Stimulated activated CD4-positive, alpha-beta T cell treated with anti-CD3 and anti-CD28 coated beads, Interleukin-12 subunit alpha, Interleukin-12 subunit beta, amount 100 ng/mL, for 48 hours (primary cell): ENCODE measurements at places on chromosomes 1 and 21.
A peak's percentile ranks its signal among the peaks of the same experiment; 100 is the strongest.

DNA sequence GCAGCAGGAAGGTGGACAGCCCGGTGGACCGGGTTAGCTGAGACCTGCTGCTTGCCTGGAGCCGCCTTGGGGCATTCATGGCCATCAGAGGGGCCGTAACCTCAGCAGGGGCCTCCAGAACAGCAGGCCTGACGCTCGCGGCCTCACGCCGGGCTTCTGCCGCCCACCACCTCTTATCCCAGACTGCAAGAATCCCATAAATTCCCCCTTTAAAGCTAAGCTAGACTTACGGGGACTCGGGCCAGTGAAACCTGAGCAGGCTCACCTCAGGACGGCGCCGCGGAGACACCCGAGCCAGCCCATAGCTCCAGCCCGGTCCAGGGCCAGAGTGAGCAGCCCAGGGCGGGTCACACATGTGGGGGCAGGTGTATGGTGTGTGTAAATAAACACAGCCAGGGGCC lies 132.3 kb downstream of the GLIS1 start:
- DNase-seq: no peak

DNA sequence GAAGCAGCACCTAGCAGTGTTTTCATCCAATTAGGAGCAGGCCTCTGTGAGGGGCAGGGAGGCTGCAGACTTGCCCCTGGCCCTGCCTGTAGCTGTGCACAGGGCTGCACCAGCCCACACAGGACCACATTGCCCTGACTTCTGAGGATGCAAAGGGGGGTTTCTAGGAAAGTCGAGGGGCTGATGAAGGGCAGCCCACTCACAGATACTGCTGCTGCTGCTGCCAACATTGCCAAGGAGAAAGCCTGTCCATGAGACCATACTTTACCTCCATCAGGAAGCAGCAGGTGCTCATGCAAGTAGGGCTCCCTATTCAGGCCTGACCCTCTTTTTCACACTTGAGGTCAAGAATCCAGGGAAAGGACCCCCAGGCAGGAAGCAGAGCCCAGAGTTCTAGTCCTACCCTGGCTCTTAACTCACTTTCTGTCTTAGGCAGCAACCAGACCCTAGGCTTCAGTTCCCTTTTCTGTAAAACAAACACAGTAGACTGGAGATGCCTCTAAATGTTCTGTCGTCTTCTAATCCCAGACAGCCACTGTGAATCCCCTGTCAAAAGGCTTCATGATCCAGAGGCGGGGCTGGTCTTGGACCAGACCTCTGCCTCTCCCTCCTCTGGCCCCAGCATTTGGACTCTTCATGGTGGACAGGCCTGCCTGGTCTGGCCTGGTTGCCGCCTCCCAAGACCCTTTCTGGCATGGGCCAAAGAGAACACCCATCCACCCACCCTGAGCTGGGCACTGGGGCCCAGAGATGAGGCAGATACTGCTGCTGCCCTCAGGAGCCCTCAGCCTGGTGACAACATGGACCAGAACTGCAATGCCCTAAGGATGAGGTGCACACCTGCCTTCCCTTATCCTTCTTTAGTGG lies 120.2 kb downstream of the GLIS1 start:
- no peak for DNase-seq

DNA sequence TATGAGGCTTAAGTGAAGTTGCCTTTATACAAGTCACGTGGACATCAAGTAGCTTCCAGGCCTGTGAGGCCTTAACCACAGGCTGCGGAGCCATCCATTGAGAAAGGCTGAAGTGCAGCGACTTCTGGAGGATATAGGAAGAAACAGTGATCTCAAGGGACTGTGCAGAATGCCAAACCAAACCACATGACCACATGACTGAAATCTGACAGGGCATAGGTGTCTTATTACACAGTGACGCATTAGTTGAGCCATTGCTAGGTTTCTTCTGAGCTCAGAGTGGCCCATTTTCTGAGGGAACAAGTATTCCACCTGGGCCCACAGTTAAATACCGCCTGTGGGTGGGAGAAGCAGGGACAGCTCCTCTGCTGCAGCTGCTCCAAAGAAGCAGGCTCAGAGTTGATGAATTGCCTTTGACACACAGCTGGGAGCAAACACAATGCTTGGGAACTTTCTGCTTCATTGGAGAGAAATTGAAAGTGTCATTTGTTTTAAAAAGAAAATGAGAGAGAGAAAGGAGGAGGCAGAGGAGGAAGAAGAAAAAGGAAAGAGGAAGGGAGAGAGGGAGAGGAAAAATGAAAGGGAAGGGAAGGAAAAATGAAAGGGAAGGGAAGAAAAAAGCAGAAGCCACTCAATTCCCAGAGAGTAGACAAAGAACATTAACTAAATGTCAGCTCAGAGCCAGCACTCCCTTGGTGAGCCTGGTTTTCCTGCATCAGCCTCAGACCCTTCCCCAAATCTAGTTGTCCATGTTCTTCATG lies 94.4 kb downstream of the COLGALT2 start:
- DNase-seq: no peak

- no peak for DNase-seq
These were observed 17.5 kb downstream of the SLC26A9 start for GRCh38 chr1:205925736-205926135.

DNA sequence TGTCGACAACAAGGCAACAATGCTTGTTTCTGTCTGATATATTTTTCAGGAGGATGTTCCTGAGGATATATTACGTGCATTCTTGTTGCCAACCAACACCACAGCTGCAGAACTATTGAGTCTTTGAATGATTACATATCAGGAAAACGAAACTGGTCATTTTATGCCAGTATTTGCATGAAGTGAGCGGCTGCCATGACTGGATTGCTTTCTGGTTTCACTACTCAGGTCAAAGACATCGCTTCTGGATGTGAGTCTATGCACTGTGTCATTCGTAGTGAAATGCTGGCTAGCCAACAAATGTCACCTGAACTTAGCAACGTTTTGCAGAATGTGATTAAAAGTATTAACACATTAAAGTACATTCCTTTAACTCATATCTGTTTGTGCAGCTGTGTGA lies 35.8 kb upstream of the OLFM3 start:
- no peak for DNase-seq

DNA sequence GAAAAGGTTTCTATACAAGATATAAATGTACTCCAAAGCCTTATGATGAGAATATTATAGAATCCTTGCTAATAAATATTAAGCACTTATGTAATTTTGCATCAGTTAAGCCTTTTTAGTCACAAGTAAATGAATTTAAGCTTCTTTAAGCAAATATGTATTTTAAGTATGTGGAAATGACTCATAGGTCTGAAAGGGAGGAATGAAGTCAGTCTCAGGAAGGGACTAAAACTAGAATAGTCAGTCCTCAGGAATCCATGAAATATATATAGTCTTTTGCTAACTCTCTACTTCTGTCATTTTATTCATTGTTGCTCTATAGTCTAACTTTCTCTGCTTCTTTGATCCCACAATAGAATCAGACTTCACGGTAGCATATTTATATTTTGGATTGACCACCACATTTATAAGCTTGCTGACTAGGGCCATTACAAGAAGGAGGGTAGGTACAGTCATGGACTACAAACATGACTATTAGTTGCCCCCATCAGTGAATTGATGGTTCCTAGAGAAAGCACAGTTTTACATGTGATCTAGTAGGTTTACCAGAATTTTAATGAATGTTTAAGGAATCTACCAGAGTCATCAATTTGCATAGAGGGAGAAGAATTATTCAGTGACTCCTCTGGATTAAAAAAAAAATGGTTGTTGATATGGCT lies 20.2 kb upstream of the RABGGTB start:
- no peak for DNase-seq

DNA sequence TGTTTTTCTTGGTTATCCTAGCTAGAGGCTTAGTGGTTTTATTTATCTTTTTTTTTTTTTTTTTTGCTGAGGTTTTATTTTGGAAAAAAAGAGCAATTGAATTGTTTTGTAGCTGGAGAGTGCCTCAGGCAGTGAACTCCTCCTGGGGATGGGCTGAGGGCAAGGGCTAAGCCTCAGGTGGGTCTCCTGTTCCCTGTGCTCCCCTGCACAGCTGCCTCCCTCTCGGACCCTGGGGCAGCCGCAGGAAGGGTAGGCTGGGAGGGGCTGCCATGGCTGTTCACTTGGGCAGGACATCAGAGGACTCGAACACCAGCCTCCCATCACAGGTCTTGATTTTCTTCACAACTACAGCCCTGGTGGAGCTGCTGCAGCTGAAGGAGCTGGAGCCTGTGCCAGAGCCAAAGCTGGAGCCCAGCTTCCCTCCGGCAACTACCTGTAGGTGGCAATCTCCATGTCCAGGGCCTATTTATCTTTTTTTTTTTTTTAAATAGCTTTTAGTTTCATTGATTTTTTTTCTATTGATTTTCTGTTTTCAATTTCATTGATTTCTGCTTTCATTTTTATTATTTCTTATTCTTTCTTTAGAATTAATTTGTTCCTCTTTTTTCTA lies 28.9 kb downstream of the LEPR start:
- DNase-seq: no peak

DNA sequence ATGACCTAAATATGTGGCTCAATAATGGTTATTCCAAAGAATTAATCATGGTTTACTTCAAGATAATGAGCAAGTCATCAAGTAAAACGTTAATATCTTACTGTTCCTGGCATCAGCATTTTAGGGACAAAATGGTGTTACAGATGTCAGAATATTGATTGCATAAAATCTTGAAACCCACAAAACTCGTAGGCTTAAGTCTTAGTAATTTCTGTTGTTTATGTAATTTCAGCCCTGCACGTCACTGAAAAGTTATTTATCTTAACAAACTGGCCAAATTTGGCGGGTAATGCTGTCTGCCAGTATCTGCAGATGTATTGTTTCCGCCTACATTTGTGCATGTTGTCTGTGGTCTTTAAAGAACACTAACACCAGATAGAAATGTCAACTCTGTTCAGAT lies 25.8 kb downstream of the CDC7 start:
- DNase-seq: no peak

- no peak for DNase-seq
These were observed 34.4 kb downstream of the NTPCR start for GRCh38 chr1:232984577-232985425.

DNA sequence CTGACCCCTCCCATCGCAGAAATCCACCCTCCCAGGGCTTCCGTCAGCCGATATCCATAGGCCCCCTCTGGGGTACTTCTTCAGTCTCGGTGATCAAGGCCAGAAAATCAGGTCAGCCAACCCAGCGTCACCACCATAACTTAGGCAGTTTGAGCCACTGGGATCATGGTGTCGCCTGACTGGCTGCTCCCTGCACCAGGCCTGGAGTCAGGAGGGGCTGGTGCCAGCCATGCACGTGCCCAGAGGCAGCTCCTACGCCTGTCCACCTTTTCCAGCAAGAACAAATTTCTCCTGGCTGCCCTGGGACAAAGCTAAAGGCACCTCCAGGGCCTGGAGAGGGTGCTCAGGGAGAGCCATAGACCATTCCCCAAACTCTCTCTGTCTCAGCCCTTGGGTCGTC lies 4.8 kb upstream of the CTRC start:
- no peak for DNase-seq

DNA sequence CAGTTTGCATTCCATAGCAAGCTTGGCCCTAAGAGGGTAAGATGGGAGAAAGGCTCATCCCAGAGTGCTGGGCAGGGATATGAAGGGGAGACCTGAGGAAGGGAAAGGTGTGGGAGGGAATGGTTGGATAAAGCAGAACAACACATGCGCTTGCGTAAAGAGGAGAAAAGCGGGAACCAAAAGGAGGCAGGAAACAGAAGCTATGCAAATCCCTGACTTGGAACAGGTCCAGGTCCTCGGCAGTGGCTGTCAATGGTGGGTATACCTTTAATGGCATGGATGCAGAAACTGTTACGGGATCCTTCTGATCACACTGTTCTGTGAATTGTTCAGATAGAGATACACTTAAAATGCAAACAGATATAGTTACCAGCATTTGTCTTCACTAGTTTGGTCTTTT lies 455.6 kb downstream of the SIPA1L2 start:
- no peak for DNase-seq

GRCh38 chr1:70475023-70475422 lies 64.0 kb downstream of the CTH start:
- no peak for DNase-seq

DNA sequence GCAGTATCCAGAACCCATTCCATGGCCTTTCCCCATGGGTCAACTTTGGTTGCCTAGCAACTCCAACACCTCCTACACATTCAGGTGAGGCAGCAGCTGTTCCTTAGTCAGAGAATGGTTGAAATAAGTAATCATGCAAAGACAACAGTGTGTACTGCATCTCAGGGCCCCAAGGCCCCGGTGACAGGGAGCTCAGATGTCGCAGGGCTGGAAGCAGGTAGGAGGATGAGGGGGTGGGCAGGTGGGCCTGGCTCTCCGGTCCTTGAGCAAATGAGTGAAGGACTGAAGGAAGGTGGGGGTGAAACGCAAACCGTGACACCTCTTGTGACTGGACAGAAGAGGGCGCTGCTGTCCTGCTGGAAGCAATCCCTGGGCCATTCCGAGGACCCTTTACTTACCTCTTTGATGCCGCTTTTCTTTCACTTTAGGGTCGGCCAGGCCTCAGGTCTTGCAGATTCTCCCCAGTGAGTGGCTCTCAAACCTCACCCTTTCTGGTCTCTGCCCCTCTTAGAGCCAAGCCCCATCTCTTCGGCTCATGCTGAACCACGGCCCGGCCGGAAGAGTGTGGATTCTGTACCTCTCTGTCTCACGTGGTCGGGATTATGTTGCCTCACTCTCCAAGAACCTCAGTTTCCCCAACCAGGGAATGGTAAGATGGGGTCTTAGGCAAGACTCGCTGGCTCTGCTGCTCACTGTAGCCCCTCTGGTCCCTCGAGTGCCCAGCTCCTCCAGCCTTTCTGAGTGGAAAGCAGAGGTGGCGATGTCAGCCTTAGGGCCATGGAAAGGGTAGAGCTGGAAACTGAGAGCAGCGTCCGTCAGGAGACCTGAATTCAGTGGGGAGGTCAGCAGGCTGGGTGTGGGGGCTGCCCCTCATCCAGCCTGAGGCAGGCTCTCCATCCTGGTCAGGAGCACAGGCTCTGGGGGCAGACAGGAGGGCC lies 5.6 kb upstream of the KCNA10 start:
- DNase-seq: peak; percentile 46

GRCh38 chr1:43925846-43926245 lies 7.8 kb upstream of the ARTN start:
- DNase-seq: no peak

DNA sequence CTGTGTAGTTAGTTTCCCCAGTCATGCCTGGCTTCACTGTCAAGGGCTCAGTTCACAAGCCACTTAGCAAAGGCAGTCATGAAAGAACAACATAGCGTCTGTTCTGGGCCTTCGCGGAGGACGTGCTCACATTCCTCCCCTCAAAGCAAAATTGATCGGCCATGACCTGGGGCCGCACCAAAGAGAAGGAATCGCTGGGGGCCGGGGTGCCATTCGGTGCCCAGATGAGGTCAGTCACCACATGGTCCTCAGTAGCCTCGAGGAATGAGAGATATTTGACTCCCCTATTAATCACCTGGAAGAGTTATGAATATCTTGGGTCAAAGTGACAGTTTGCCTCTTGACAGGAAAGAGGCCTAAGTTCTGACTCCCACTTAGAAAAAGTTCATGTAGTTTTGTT lies 251.1 kb upstream of the JUN start:
- no peak for DNase-seq

- no peak for DNase-seq
These were observed 93.5 kb downstream of the TTLL7 start for GRCh38 chr1:83905315-83905907.
